Colonic mucosa (tissue), 4 donors: ENCODE measurements at places on chromosomes 3 and 15. TPM values are rescaled to one million over a fixed set of nuclear protein-coding genes. Genes with fewer than 3 reads are reported as not detected.

CPNE9 gene
- total RNA-seq: not detected

- no peak for DNase-seq
Observed at GRCh38 chr3:177705976-177706823, 508.9 kb upstream of the TBL1XR1 start.

NR2E3 gene
- 0.35 TPM for total RNA-seq

CGNL1 gene
- 3.9 TPM for total RNA-seq

GPR62 gene
- total RNA-seq: not detected

AEN gene
- 23.8 TPM for total RNA-seq
